ENCODE measurements at places on chromosomes 11 and 22. TPM values are rescaled to one million over a fixed set of nuclear protein-coding genes. Genes with fewer than 3 reads are reported as not detected.

Gene FREY1
- total RNA-seq = 1.1 TPM

DNA sequence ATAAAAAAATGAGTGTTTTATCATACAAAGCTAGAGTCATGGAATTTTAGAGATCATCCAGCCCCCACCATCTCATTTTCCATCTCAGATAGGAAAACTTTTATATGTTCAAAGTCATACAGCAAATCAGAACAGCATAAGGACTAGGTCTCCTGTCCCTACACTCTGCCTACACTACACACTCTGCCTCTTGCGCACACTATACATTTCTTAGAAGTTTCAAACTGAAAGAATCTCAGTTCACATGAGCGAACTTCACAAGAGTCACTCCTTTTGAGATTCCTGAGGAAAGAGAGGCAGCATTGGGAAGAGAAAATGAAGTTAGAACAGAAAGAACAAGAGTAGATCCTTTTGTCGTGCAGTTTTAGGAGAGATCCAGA lies 36.5 kb downstream of the ART5 start:
- no peaks in the 10 kb centered on the region for H3K4me1 ChIP-seq
- peaks cover 1% of the 10 kb centered on the region for H3K27me3 ChIP-seq
- no peak overlapping the region for H3K27ac ChIP-seq
- H3K4me3 ChIP-seq = no peak overlapping the region
- no peak for DNase-seq

Gene TTC36
- total RNA-seq = 0.56 TPM

DNA sequence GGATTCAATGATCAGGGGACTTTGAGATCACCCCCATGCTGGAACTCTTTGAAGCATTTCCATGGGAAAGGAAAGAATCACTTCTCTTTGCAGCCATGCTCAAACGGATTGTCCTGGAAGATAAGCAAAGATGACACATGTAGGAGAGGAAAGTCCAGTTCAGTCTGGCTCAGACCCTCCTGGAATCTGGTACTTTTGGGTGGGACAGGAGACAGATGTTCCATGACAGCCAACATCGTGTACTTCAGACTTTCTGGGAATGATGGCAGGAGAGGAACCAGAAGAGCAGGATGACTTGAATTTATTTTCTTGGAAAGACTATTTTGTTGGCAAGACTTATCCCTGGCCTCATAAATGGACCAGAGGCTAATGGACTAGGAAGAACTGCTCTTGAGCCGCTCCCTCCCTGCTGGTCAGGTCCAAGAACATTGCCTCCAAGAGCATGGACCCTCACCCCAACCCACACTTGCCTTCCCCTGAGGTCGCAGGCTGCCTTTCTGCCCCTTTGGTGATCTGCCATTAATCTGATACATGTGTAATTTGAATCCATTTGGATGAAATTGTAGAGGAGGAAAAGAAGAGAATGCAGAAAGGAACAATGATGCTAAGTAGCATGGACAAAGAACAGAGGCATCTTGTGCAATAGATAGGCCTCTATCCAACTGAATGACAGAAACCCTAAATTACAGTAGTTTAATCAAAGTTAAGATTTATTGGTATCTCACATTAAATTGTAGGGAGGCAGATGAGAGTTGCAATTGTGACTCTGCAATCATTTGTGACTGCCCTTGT lies 201.0 kb downstream of the SNX19 start:
- H3K4me3 ChIP-seq = no peak overlapping the region
- DNase-seq = no peak
- H3K4me1 ChIP-seq = no peaks in the 10 kb centered on the region
- peaks cover 1% of the 10 kb centered on the region for H3K27me3 ChIP-seq

Gene OR5A1
- not detected for total RNA-seq

DNA sequence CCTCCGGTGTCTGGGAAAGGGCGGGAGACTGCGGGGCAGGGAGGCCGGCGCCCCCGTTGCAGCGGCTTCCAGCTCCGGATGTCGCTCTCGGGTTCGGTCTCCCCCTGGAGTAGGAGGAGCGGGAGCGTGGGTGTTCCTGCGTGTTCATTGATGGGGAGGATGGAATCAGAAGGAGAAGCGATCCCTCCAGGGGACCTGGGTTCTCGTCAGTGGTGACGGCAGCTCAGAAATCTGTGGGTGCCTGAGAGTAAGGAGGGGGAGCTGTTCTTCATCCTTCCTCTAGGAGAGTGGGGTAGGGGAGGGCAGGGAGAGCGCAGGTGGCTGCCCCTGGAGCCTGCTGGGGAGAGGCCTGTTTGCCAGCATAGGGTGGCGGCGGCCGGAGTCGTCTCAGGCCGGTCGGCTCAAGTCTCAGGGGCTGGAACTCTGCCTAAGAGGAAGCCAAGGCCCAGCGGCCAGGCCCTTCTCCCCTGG lies 1.1 kb downstream of the UBASH3B start:
- no peak overlapping the region for H3K27ac ChIP-seq
- peak; percentile 35 for DNase-seq
- peak overlapping the region; percentile 96 for H3K4me3 ChIP-seq
- peaks cover 49% of the 10 kb centered on the region for H3K4me1 ChIP-seq

GRCh38 chr22:29701155-29701999 lies 18.4 kb upstream of the CABP7 start:
- no peaks in the 10 kb centered on the region for H3K36me3 ChIP-seq
- peaks cover 7% of the 10 kb centered on the region for H3K27me3 ChIP-seq
- no peak overlapping the region for H3K27ac ChIP-seq
- peaks cover 2% of the 10 kb centered on the region for H3K4me1 ChIP-seq
- peak; percentile 31 for DNase-seq

GRCh38 chr22:49853981-49854831 lies 562 bp downstream of the ZBED4 start:
- peaks cover 13% of the 10 kb centered on the region for H3K36me3 ChIP-seq
- peak; percentile 35 for DNase-seq
- H3K27ac ChIP-seq = peak overlapping the region; percentile 86
- peaks cover 22% of the 10 kb centered on the region for H3K4me1 ChIP-seq

DNA sequence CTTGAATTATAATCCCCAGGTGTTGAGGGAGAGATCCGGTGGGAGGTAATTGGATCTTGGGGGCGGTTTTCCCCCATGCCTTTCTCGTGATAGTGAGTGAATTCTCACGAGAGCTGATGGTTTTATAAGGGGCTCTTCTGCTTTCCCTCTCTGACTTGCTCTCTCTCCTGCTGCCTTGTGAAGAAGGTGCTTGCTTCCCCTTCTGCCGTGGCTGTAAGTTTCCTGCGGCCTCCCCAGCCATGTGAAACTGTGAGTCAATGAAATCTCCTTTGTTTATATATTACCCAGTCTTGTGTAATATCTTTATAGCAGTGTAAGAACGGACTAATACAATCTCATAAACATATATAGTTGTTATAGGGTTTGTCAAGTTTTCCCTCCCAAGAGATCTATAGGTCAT lies 32.8 kb downstream of the KCNE3 start:
- no peaks in the 10 kb centered on the region for H3K27me3 ChIP-seq
- DNase-seq = no peak
- no peaks in the 10 kb centered on the region for H3K4me1 ChIP-seq
- H3K27ac ChIP-seq = no peak overlapping the region

DNA sequence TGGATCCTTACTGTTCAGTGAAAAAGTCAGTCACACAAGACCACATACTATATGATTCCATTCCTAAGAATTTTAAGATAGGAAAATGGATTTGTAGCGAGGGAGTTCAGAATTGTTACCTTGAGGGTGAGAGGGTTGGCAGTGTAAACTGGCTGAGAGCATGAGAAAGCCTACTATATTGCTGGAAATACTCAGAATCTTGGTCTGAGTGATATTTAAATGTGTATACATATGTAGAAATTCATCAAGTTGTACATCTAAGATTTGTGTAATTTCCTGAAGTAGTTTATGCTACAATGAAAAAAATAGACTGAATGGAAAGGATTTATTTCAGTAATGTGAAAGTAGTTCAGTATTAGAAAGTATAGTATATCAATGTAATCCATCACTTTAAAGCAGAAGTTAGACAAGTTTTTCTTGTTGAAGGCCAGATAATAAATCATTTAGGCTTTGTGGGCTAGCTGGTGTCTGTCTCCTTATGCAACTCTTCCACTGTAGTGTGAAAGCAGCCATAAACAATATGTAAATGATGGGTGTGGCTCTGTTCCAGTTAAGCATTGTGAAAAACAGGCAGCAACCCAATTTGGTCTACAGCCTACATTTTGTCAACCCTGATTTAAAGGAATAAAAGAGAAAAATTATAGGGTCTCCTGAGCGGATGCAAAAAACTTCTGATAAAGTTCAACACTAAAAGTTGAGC lies 127.2 kb upstream of the THY1 start:
- H3K27ac ChIP-seq = no peak overlapping the region
- H3K36me3 ChIP-seq = no peaks in the 10 kb centered on the region
- no peaks in the 10 kb centered on the region for H3K4me1 ChIP-seq

Gene NLRP6
- total RNA-seq = not detected

DNA sequence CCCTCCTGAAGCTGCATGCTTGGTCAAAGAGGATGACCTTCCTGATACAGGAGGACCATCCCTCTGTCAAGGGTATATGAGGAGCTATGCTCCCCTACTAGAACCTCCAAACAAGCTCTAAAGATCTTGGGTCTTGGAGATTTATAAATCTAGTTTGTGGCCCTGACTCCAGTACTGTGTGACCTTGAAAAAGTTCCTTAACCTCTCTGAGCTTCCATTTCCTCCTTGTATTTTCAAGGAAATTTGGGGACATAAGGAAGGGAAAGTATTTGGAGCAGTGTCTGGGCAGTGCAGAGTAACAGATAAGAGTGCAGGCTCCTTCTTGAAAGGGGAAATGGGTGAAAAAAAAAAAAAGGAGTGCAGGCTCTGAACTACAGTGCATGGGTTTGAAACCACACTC lies 45.9 kb downstream of the CHRDL2 start:
- H3K4me3 ChIP-seq = peak overlapping the region; percentile 12
- peaks cover 5% of the 10 kb centered on the region for H3K4me1 ChIP-seq
- H3K27me3 ChIP-seq = peaks cover 8% of the 10 kb centered on the region
- H3K36me3 ChIP-seq = no peaks in the 10 kb centered on the region

Gene FOLR1
- total RNA-seq = not detected

- no peak overlapping the region for H3K4me3 ChIP-seq
- H3K27ac ChIP-seq = no peak overlapping the region
- DNase-seq = no peak
- H3K36me3 ChIP-seq = peaks cover 4% of the 10 kb centered on the region
- peaks cover 2% of the 10 kb centered on the region for H3K4me1 ChIP-seq
Measured at GRCh38 chr11:17197431-17197898, 10.3 kb downstream of the PIK3C2A start.

GRCh38 chr11:65416341-65416824 lies 6.2 kb upstream of the NEAT1 start:
- no peak overlapping the region for H3K4me3 ChIP-seq
- H3K27me3 ChIP-seq = peaks cover 25% of the 10 kb centered on the region
- H3K27ac ChIP-seq = no peak overlapping the region
- peak; percentile 96 for DNase-seq

Gene MS4A3
- total RNA-seq = 1.4 TPM

DNA sequence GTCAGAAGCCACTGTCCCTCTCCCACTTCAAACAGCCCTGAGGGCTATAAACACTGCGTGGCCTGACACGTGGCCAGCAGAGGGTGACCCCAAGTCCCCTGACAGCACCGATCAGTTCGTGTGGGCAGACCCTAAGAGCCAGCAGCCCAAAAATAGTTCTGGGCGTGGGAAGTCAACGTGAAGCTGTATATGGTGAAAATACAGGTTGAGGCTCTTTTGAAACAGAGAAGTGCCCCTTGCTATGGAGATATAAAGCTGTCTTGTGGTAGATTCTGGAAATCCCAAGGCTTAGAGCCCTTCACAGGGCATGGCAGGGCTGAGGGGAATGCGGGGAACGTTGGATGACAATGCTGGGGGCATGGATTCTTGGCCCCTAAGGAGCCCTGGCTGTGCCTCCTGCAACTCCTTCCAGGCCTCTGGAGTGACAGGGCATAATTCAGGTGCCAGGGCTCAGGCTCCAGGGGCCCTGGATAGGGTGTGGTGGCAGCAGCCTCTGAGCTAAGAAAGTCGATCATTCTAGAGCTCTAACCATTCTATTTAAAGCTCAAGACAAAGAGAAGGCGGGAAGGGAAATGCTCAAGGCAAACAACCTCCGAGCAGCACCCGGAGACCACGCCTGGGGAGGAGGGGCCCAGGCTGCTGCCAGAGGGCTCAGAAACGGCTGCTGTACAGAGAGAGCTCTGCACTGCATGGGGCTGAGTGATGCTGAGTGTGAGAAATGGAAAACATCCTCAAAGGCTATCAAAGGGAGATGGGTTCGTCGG lies 60.4 kb upstream of the CD5 start:
- H3K4me3 ChIP-seq = no peak overlapping the region
- H3K4me1 ChIP-seq = peaks cover 24% of the 10 kb centered on the region
- DNase-seq = peak; percentile 54
- peak overlapping the region; percentile 84 for H3K27ac ChIP-seq
- H3K27me3 ChIP-seq = peaks cover 6% of the 10 kb centered on the region

DNA sequence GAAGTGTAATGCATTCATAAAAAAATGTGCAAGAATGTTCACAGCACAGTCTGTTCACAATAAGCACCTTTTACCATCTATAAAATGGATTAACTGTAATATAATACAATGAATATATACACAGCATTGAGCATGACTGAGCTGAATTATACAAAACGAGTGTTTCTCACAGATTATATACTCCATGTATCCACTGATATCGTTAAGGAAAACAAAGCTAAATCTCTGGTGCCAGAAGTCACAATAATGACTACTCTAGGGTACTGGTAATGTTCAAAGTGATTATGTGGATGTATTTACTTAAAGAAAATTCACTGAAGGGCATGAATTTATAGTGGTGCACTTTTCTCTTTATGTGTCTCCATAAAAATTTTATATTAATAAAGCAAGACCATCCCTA lies 33.2 kb downstream of the ACAT1 start:
- no peaks in the 10 kb centered on the region for H3K36me3 ChIP-seq
- H3K4me3 ChIP-seq = no peak overlapping the region
- no peak for DNase-seq
- no peak overlapping the region for H3K27ac ChIP-seq
- no peaks in the 10 kb centered on the region for H3K4me1 ChIP-seq

Gene FAM111B
- 3.4 TPM for total RNA-seq

Gene GAL3ST1
- total RNA-seq = 3.0 TPM

Gene SYT9
- 0.21 TPM for total RNA-seq

DNA sequence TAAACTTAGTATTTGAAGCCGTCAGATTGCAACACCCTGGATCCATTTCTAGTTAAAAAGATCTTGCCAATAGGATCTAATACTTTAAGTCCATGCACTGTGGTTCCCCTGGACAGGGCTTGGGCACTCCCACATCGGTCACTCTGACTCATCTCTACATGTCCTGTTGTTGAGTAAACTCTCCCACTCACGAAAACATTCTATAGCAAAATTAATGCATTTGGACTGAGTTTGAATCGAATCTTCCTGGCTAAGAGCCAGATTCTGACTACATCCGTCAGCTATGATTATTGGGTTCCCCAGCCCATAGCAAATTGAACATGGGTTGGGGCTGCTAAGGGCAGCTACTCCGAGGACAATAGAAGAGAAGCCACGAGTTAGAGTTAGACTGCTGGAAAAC lies 182.1 kb upstream of the SORL1-AS1 start:
- H3K36me3 ChIP-seq = no peaks in the 10 kb centered on the region
- H3K4me3 ChIP-seq = no peak overlapping the region
- no peak overlapping the region for H3K27ac ChIP-seq
- no peaks in the 10 kb centered on the region for H3K4me1 ChIP-seq

All from endothelial cell (in vitro differentiated cells).